ENCODE measurements at places on chromosomes 6 and 20. TPM values are rescaled to one million over a fixed set of nuclear protein-coding genes. Genes with fewer than 3 reads are reported as not detected.

The C6orf58 gene
- total RNA-seq = not detected

The GLP1R gene
- total RNA-seq = 1.8 TPM

The ITPR3 gene
- total RNA-seq = 4.5 TPM

The GSTA1 gene
- total RNA-seq = not detected

The VEGFA gene
- total RNA-seq = 456 TPM

The CCM2L gene
- total RNA-seq = 8.9 TPM

The OR2H1 gene
- not detected for total RNA-seq

The SLC2A10 gene
- 2.4 TPM for total RNA-seq

The PRDM13 gene
- total RNA-seq = not detected

DNA sequence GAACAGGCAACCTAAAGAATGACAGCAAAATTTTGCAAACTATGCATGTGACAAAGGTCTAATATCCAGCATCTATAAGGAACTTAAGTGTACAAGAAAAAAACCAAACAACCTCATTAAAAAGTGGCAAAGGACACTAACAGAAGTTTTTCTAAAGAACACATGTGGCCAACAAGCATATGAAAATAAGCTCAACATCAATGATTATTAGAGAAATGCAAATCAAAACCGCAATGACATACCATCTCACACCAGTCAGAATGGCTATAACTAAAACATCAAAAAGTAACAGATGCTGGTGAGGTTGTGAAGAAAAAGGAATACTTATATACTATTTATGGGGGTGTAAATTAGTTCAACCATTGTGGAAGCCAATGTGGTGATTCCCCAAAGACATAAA lies 5.5 kb downstream of the RFPL4B start:
- no peaks in the 10 kb centered on the region for H3K27me3 ChIP-seq
- no peak overlapping the region for H3K4me3 ChIP-seq
- H3K36me3 ChIP-seq = no peaks in the 10 kb centered on the region
- no peak overlapping the region for H3K27ac ChIP-seq
- H3K4me1 ChIP-seq = no peaks in the 10 kb centered on the region
- DNase-seq = no peak

- H3K4me1 ChIP-seq = no peaks in the 10 kb centered on the region
- no peaks in the 10 kb centered on the region for H3K36me3 ChIP-seq
- no peak for DNase-seq
- no peak overlapping the region for H3K4me3 ChIP-seq
These were observed 142.0 kb upstream of the GMDS start for GRCh38 chr6:2387445-2387844.

DNA sequence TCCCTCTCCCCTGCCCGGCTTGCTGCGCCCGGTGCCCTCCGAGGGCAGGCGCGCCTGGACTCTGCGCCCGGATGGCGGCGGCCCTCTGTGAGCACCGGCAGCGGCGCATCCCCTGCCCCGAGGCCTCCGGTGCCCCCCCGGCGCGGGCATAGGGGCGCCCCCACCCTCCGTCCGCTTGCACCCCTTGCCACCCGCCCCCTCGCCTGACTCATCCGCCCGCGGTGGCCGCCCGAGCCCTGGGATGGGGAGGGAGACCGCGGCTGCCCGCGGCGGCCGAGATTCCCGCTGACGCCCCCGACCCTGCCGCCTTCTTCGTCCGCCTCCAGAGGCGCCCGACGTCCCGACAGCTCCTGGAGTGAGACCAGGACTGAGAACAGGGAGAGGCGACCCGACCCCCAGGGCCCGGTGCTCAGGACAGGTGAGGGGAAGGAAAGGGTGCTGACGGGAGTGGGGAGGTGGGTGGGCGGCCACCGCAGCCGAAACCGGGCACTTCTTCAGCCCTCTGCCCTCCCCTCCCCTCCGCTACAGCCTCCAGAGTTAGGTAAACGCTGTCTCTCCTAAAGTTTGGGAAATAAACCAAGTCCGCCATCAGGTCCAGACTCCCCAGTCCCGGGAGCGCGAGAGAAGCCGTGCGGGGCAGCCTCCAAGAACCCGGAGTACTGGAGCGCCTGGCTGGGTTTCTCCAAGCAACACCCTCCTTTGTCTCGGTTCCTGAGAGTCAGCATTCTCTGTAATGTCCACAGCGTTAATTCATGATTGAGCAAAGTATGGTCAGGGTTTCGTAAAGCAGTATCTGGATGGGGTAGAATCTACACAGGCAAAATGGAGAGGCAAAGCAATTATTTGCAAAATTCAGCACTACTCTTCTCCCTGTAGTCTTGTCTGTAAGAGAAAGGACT lies 539 bp downstream of the TMEM200A start:
- peak overlapping the region; percentile 63 for H3K4me3 ChIP-seq
- peaks cover 13% of the 10 kb centered on the region for H3K4me1 ChIP-seq
- no peak for DNase-seq
- peaks cover 58% of the 10 kb centered on the region for H3K27me3 ChIP-seq
- no peak overlapping the region for H3K27ac ChIP-seq

GRCh38 chr20:47122560-47122959 lies 227.9 kb downstream of the EYA2 start:
- peaks cover 49% of the 10 kb centered on the region for H3K4me1 ChIP-seq
- H3K27me3 ChIP-seq = no peaks in the 10 kb centered on the region
- H3K36me3 ChIP-seq = no peaks in the 10 kb centered on the region
- no peak for DNase-seq
- H3K4me3 ChIP-seq = no peak overlapping the region

DNA sequence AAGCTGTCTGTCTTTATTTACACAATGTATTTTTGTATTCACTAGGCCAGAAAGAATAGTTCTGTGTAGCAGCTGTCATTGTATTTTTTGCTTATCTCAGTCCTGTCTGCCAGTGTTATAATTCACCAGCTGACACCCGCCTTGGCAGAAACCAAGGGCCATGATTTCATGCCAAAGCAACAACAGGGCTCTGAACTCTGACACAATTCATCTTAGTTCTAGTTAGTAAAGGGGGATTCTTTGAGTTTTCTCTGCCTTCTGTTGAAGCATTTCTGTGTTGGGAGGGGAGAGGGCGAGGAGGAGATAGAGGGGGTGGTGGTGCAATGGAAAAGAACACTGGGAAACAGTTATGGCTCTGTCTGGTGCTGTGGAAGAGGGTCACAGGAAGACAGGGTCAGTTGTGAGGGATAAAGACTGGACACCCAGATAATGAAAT lies 684.6 kb upstream of the MARCKS start:
- H3K4me3 ChIP-seq = no peak overlapping the region
- peak overlapping the region; percentile 52 for H3K27ac ChIP-seq
- no peaks in the 10 kb centered on the region for H3K27me3 ChIP-seq
- peak; percentile 18 for DNase-seq
- no peaks in the 10 kb centered on the region for H3K36me3 ChIP-seq
- H3K4me1 ChIP-seq = peaks cover 23% of the 10 kb centered on the region

GRCh38 chr6:53320964-53321363 lies 27.8 kb downstream of the ELOVL5 start:
- no peak overlapping the region for H3K4me3 ChIP-seq
- H3K27ac ChIP-seq = no peak overlapping the region

DNA sequence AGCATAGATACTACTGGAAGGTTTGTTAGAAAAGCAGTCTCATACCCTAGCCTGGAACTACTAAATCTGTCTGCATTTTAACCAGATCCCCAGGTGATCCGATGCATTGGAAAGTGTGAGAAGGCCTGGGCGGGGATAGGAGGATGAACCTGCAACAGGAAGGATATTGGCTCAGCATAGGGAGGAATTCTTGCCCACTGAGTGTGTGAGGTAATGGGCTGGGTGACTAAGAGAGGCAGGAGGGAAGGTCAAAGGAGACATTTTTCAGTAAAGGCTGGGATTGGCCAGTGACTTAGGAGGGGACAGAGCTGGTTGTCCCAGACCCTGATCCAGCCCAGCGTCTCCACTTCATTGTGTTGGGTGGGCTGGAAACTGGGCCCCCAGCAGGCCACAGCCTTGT lies 191.0 kb upstream of the LRFN2 start:
- H3K4me3 ChIP-seq = no peak overlapping the region
- H3K27me3 ChIP-seq = peaks cover 8% of the 10 kb centered on the region
- no peak overlapping the region for H3K27ac ChIP-seq
- no peaks in the 10 kb centered on the region for H3K36me3 ChIP-seq

GRCh38 chr6:121393731-121394505 lies 41.5 kb upstream of the GJA1 start:
- H3K27me3 ChIP-seq = no peaks in the 10 kb centered on the region
- no peaks in the 10 kb centered on the region for H3K36me3 ChIP-seq
- no peak overlapping the region for H3K27ac ChIP-seq
- no peak overlapping the region for H3K4me3 ChIP-seq
- no peak for DNase-seq

DNA sequence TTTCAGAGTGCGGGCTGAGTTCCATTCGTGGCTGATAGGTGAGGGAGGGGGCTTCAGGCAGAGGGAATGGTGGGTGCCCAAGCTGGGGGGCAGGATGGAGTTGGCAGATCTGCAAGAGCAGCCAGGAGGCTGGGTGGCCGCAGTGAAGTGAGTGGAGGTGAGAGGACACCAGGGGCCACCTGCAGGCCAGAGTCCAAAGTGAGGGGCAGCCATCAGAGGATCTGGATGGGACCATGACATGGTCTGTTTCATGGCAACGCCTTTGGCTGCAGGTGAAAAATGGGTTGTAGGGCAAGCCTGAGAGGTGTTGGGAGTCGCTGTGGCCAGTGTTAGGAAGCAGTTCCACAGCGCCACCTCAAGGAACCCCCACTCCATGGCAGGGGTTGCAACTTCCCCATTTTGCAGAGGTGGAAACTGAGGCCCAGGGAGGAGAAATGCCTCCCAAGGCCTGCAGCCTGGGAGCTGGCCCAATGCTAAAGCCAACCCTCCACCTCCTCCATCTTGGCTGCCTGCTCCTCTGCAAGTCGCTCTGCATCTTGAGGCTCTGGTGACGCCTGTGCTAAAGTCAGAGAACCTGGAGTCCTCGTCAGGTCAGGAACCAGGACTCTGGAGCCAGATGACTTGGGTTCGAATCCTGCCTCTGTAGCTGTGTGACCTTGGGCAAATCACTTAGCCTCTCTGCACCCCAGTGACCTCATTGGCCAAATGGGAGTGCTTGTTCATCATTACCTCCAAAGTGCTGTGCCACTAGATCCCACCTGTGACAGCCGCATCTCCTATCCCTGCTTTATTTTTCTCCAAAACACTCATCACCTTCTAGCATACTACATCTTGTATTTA lies 153.8 kb downstream of the CEBPB start:
- no peak overlapping the region for H3K27ac ChIP-seq
- H3K4me1 ChIP-seq = peaks cover 19% of the 10 kb centered on the region
- DNase-seq = no peak
- no peaks in the 10 kb centered on the region for H3K36me3 ChIP-seq

GRCh38 chr20:16712511-16712947 lies 17.3 kb upstream of the SNRPB2 start:
- no peak overlapping the region for H3K27ac ChIP-seq
- H3K36me3 ChIP-seq = no peaks in the 10 kb centered on the region
- DNase-seq = no peak
- no peaks in the 10 kb centered on the region for H3K4me1 ChIP-seq
- H3K27me3 ChIP-seq = no peaks in the 10 kb centered on the region

DNA sequence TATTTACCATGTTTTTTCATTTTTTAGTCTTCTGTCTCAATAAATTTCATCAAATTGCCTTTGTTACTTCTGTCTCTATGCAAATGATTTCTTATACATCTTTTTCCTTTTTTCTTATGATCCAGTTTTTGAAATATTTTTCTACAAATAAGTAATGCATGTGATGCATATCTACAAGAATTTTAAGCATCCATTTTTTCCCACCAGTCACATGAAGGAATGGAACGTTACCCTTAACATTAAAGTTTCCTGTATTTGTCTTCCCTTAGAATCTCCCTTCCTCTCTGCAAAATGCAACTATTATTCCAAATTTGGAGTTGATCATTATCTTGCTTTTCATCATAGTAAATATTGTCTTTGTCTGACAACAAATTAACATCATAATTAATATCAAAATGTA lies 35.5 kb downstream of the PSMB9 start:
- no peak for DNase-seq
- no peaks in the 10 kb centered on the region for H3K4me1 ChIP-seq
- no peak overlapping the region for H3K4me3 ChIP-seq
- no peaks in the 10 kb centered on the region for H3K27me3 ChIP-seq
- no peaks in the 10 kb centered on the region for H3K36me3 ChIP-seq

GRCh38 chr20:63022501-63022900 lies 15.7 kb upstream of the BHLHE23 start:
- no peak overlapping the region for H3K27ac ChIP-seq
- peaks cover 71% of the 10 kb centered on the region for H3K27me3 ChIP-seq

DNA sequence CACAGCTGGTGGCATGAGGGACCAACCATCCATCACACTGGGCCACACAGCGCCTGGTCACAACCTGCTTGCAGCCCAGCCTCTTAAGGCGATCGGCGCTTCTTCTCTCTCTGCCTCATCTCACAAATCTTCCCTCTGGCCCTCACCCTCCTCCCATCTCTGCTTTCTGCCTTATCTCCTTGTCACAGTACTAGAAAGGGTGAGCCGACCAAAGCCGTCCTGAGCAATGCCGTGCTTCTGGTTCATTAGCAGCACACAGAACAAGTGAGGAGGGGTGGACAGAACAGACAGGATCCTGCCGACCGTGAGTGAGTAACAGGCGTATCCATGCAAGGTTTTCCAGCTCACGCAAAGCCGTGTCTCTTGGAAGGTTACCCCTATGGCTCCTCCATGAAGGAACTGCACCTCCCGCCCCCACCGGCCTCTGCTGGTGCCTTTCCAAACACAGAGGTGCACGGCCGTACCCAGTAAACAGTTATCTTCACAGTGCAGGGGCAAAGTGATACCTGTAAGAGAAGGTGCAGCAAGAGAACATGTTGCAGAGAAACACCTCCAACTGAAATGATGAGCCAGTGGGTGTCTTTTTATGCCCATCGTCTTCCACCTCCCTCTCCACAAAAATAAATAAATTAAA lies 331.7 kb downstream of the FARS2 start:
- H3K4me3 ChIP-seq = no peak overlapping the region
- peaks cover 4% of the 10 kb centered on the region for H3K4me1 ChIP-seq
- DNase-seq = no peak
- H3K36me3 ChIP-seq = no peaks in the 10 kb centered on the region
- H3K27ac ChIP-seq = no peak overlapping the region

DNA sequence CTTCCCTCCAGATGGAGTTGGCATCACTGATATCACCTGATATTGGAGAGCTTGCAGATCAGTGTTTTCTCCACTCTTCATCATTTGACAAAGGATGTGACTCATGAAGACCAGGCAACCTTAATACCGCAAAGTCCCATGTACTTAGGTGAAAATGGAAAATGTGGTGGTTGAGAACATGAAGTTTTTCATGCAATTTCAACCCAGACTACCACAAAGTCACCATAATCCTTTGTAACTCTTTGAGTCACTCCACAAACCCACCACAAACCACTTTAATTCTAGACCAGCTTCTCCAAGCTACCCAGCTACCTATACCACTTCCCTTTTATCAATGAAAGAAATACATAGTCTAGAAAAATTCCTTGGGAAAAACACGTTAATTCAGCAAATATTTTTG lies 7.1 kb downstream of the NHLRC1 start:
- no peaks in the 10 kb centered on the region for H3K27me3 ChIP-seq
- H3K4me1 ChIP-seq = no peaks in the 10 kb centered on the region
- H3K27ac ChIP-seq = no peak overlapping the region
- DNase-seq = no peak
- H3K4me3 ChIP-seq = no peak overlapping the region

GRCh38 chr20:62614085-62614960 lies 28.0 kb upstream of the SLCO4A1 start:
- DNase-seq = no peak
- H3K4me1 ChIP-seq = peaks cover 24% of the 10 kb centered on the region
- no peak overlapping the region for H3K4me3 ChIP-seq
- H3K36me3 ChIP-seq = no peaks in the 10 kb centered on the region
- H3K27ac ChIP-seq = no peak overlapping the region
